ENCODE measurements at places on chromosomes 16 and 17. TPM values are rescaled to one million over a fixed set of nuclear protein-coding genes. Genes with fewer than 3 reads are reported as not detected.

GNAO1 gene
- not detected for total RNA-seq

ITGAX gene
- 2.6 TPM for total RNA-seq

CIITA gene
- 9.7 TPM for total RNA-seq

DNA sequence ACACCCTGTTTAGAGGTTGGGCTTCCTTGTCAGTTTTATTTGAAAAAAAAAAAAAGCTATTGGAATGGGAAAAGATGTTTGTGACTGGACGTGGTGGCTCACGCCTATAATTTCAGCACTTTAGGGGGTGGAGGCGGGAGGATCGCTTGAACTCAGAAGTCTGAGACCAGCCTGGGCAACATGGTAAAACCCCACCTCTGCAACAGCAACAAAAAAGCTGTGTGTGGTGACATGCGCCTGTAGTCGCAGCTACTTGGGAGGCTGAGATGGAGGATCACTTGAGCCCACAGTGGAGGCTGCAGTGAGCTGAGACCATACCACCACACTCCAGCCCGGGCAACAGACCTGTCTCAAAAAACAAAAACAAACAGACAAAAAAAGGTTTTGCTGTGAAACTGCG, 66.1 kb upstream of the SIAH1 start:
- DNase-seq, result no peak

ABAT gene
- 7.3 TPM for total RNA-seq

DNA sequence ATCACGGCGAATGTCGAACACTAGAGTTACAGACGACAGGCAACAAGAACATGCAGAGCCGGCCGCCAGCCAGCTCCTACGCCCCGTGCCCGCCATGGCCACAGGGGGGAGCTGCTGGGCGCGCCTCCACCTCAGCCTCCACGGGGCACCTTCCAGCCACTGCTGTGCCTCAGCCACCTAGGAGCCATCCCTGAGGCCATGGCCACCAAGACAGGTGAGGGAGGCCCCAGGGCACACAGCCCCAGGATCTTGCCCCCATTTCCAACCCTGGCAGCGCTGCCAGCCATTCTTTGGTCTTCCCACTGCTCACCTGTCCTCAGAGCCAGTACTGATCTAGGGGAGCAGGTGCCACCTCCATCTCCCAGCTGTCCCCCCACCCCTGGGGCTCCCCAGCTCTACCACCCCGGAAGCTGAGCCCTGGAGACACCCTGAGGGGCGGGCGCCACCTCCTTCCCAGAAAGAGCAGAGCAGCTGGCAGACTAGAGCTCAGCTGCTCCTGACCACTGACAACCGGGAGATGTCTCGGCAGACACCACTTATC, 11.8 kb downstream of the GNPTG start:
- no peak for DNase-seq

ENPP7 gene
- total RNA-seq, result not detected

SCARF1 gene
- total RNA-seq, result 20.9 TPM

GRCh38 chr16:82192665-82193064, 22.6 kb upstream of the MPHOSPH6 start:
- no peak for DNase-seq

CDYL2 gene
- 2.3 TPM for total RNA-seq

MYL4 gene
- total RNA-seq, result not detected

- DNase-seq, result peak; percentile 52
Observed at GRCh38 chr16:15775663-15776304, 81.0 kb downstream of the MYH11 start.

PRR29 gene
- 0.29 TPM for total RNA-seq

GRCh38 chr16:76287466-76287865, 10.3 kb downstream of the CNTNAP4 start:
- no peak for DNase-seq

TP53TG3 gene
- total RNA-seq, result not detected
